ENCODE measurements at places on chromosomes 12 and 14.

- peaks cover 83% of the 10 kb centered on the region for H3K36me3 ChIP-seq
- H3K27ac ChIP-seq = no peak overlapping the region
- peaks cover 12% of the 10 kb centered on the region for H3K4me1 ChIP-seq
- DNase-seq = no peak
Observed at GRCh38 chr12:11884706-11885105, 186.0 kb upstream of the BCL2L14 start.

DNA sequence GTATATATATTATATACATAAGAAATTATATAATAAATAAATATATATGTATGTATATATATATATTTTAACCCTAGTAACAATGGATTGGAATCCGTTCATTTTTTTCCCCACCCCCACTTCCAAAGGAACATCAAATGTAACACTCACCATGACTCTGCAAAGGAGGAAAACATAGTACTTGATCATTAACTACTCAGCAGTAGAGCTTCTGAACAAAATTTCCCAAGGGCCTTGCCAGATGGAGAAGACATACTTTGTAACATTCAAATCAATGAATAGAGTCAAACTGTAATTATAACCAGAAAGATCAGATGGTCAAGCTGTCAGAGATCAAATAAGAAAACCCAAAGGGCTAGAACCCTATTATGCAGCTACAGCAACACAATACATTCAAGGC, 126.0 kb upstream of the CNTN1 start:
- H3K36me3 ChIP-seq = no peaks in the 10 kb centered on the region
- H3K27ac ChIP-seq = no peak overlapping the region
- H3K4me1 ChIP-seq = no peaks in the 10 kb centered on the region

- H3K36me3 ChIP-seq = peaks cover 3% of the 10 kb centered on the region
- H3K27me3 ChIP-seq = no peaks in the 10 kb centered on the region
- DNase-seq = no peak
- no peak overlapping the region for H3K4me3 ChIP-seq
Observed at GRCh38 chr12:92468358-92469020, 234.3 kb upstream of the PLEKHG7 start.

- H3K27me3 ChIP-seq = no peaks in the 10 kb centered on the region
- no peak overlapping the region for H3K4me3 ChIP-seq
- no peaks in the 10 kb centered on the region for H3K4me1 ChIP-seq
Observed at GRCh38 chr14:47539031-47539461, 136.4 kb downstream of the MDGA2 start.

- H3K4me1 ChIP-seq = no peaks in the 10 kb centered on the region
- no peak overlapping the region for H3K4me3 ChIP-seq
- DNase-seq = no peak
- H3K36me3 ChIP-seq = no peaks in the 10 kb centered on the region
- no peak overlapping the region for H3K27ac ChIP-seq
- no peaks in the 10 kb centered on the region for H3K27me3 ChIP-seq
Observed at GRCh38 chr14:105144666-105145380, 23.8 kb downstream of the JAG2 start.

GRCh38 chr12:131684015-131684725, 26.7 kb upstream of the SFSWAP start:
- peaks cover 4% of the 10 kb centered on the region for H3K27me3 ChIP-seq
- no peak for DNase-seq
- H3K36me3 ChIP-seq = no peaks in the 10 kb centered on the region
- no peaks in the 10 kb centered on the region for H3K4me1 ChIP-seq
- no peak overlapping the region for H3K4me3 ChIP-seq
- no peak overlapping the region for H3K27ac ChIP-seq

GRCh38 chr14:65840786-65841185, 428.3 kb downstream of the FUT8 start:
- H3K4me1 ChIP-seq = peaks cover 83% of the 10 kb centered on the region
- DNase-seq = no peak
- peaks cover 34% of the 10 kb centered on the region for H3K36me3 ChIP-seq
- H3K27me3 ChIP-seq = no peaks in the 10 kb centered on the region

DNA sequence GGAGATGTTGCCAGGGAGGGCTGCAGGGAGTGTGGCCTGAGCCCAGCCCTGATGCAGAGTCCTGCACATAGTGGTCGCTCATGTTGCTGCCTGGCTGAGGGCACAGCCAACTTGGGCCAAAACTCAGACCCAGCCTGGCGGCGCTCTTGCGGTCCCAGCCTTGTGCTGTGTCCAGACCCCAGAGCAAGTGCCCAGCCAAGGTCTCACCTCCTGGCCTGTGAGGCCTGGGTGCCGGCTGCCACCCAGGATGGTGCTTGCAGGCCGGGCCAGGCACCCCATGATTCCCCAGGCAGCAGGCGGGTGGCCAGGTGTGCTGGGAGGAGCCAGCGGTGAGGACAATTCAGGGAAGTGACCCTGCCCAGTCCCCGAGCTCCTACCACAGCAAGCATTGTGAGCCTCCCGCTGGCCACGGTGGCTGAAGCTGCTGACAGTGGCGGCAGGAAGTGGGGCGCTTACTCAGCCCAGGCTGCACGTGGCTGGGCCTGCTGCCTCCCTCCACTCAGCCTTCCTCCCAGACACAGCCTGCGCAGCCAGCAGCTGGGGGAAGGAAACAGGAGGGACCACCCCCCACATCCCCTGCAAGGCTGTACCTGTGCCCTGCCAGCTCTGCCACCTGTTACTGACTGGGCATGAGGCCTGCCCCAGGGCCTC, 17.7 kb upstream of the PGF start:
- H3K27me3 ChIP-seq = peaks cover 29% of the 10 kb centered on the region
- H3K36me3 ChIP-seq = no peaks in the 10 kb centered on the region
- H3K27ac ChIP-seq = no peak overlapping the region

GRCh38 chr14:74049876-74050495, 30.8 kb downstream of the BBOF1 start:
- H3K27me3 ChIP-seq = no peaks in the 10 kb centered on the region
- DNase-seq = no peak
- H3K4me1 ChIP-seq = no peaks in the 10 kb centered on the region

GRCh38 chr12:23236811-23237210, 611.8 kb downstream of the ETNK1 start:
- H3K27ac ChIP-seq = no peak overlapping the region
- DNase-seq = no peak
- no peak overlapping the region for H3K4me3 ChIP-seq
- no peaks in the 10 kb centered on the region for H3K27me3 ChIP-seq
- no peaks in the 10 kb centered on the region for H3K4me1 ChIP-seq

GRCh38 chr12:46904406-46905238, 78.8 kb upstream of the SLC38A4 start:
- H3K27me3 ChIP-seq = peaks cover 5% of the 10 kb centered on the region
- no peaks in the 10 kb centered on the region for H3K4me1 ChIP-seq
- no peak overlapping the region for H3K4me3 ChIP-seq
- no peaks in the 10 kb centered on the region for H3K36me3 ChIP-seq

- H3K4me1 ChIP-seq = no peaks in the 10 kb centered on the region
- no peaks in the 10 kb centered on the region for H3K36me3 ChIP-seq
- H3K4me3 ChIP-seq = no peak overlapping the region
- DNase-seq = no peak
Observed at GRCh38 chr14:34700622-34701130, 13.7 kb downstream of the CFL2 start.

DNA sequence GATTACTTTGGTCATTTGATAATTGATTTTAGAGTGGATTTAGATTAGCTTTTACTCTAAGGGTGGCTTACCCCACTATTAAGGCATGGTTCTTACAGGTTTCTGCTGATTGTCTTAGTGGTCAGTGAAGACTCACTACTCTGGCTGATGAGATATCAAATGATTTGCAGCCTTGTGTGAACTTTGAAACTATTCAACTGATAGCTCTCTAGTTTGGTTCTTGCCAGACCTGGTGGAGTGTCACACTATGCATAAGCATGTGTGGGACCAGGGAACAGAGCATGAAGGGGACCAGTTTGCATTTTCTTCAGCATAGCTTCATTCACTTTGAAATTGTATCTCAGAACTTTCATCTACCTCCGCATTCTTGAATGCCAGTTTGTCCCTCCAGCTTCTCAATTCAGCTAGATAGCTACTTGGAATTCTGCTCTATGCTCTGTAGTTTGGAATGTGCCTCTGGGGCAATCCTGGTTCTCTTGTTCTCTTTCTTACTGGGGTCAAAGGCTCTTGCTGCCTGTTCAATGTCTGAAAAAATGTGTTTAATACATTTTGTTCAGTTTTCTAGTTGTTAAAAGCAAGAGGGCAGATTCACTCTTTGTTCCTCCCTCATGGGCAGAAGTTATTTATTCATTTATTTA, 12.7 kb downstream of the SCYL2 start:
- H3K27ac ChIP-seq = no peak overlapping the region
- H3K4me3 ChIP-seq = no peak overlapping the region
- no peaks in the 10 kb centered on the region for H3K27me3 ChIP-seq
- peaks cover 9% of the 10 kb centered on the region for H3K36me3 ChIP-seq

- H3K27ac ChIP-seq = no peak overlapping the region
- no peak overlapping the region for H3K4me3 ChIP-seq
- H3K36me3 ChIP-seq = no peaks in the 10 kb centered on the region
Observed at GRCh38 chr14:81772381-81772780, 238.7 kb upstream of the SEL1L start.

- H3K27ac ChIP-seq = no peak overlapping the region
- no peaks in the 10 kb centered on the region for H3K4me1 ChIP-seq
- H3K27me3 ChIP-seq = no peaks in the 10 kb centered on the region
- H3K4me3 ChIP-seq = no peak overlapping the region
- DNase-seq = no peak
Observed at GRCh38 chr12:41287500-41288141, 99.5 kb downstream of the PDZRN4 start.
